ENCODE measurements at places on chromosomes 5 and 9. TPM values are rescaled to one million over a fixed set of nuclear protein-coding genes. Genes with fewer than 3 reads are reported as not detected.

- no peaks in the 10 kb centered on the region for H3K36me3 ChIP-seq
- peak overlapping the region; percentile 52 for H3K27ac ChIP-seq
- no peak overlapping the region for H3K4me3 ChIP-seq
- DNase-seq = no peak
Observed at GRCh38 chr5:65955746-65956145, 29.4 kb downstream of the ERBIN start.

GRCh38 chr5:2038321-2039179, 155.8 kb upstream of the IRX4 start:
- peaks cover 34% of the 10 kb centered on the region for H3K27me3 ChIP-seq
- H3K4me3 ChIP-seq = no peak overlapping the region
- DNase-seq = no peak
- no peaks in the 10 kb centered on the region for H3K36me3 ChIP-seq
- H3K4me1 ChIP-seq = no peaks in the 10 kb centered on the region
- no peak overlapping the region for H3K27ac ChIP-seq

DNA sequence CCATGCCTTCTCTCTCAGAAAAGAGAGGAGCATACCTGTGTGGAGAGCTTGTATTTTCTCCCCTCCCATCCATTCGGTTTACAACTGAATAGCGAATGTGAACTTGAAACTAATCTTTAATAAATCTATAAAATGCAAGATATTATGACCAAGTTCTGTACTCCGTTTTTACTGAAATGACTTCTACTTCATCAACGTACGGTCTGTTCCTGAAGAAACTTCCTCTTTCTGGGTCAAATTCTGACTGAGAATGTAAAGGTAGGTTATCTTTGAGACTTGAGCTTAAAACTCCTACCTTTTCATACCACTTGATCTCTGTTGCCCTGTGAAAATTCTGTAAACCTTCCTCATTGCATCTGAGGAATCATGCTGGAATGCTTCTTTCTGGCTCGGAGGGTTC, 4.2 kb upstream of the CTNNAL1 start:
- peaks cover 9% of the 10 kb centered on the region for H3K4me1 ChIP-seq
- H3K27ac ChIP-seq = no peak overlapping the region
- no peak for DNase-seq
- no peak overlapping the region for H3K4me3 ChIP-seq
- H3K36me3 ChIP-seq = peaks cover 18% of the 10 kb centered on the region
- no peaks in the 10 kb centered on the region for H3K27me3 ChIP-seq

- H3K4me1 ChIP-seq = no peaks in the 10 kb centered on the region
- no peak for DNase-seq
- no peak overlapping the region for H3K27ac ChIP-seq
- no peak overlapping the region for H3K4me3 ChIP-seq
Observed at GRCh38 chr9:134548185-134548584, 93.4 kb upstream of the COL5A1 start.

Gene EPB41L4A
- 27.6 TPM for total RNA-seq

Gene ADAMTS12
- 1.2 TPM for total RNA-seq

Gene DEPDC1B
- 63.1 TPM for total RNA-seq

GRCh38 chr5:51387884-51388275, 4.6 kb downstream of the ISL1 start:
- no peaks in the 10 kb centered on the region for H3K27me3 ChIP-seq
- peaks cover 65% of the 10 kb centered on the region for H3K36me3 ChIP-seq
- peak; percentile 55 for DNase-seq
- peak overlapping the region; percentile 89 for H3K27ac ChIP-seq
- peaks cover 18% of the 10 kb centered on the region for H3K4me1 ChIP-seq

Gene FRRS1L
- total RNA-seq = not detected

Gene SLC34A3
- total RNA-seq = 0.34 TPM

- no peak overlapping the region for H3K4me3 ChIP-seq
- H3K36me3 ChIP-seq = no peaks in the 10 kb centered on the region
- DNase-seq = no peak
- H3K27ac ChIP-seq = no peak overlapping the region
- H3K4me1 ChIP-seq = peaks cover 6% of the 10 kb centered on the region
Observed at GRCh38 chr9:89461265-89461664, 36.6 kb downstream of the SEMA4D start.

DNA sequence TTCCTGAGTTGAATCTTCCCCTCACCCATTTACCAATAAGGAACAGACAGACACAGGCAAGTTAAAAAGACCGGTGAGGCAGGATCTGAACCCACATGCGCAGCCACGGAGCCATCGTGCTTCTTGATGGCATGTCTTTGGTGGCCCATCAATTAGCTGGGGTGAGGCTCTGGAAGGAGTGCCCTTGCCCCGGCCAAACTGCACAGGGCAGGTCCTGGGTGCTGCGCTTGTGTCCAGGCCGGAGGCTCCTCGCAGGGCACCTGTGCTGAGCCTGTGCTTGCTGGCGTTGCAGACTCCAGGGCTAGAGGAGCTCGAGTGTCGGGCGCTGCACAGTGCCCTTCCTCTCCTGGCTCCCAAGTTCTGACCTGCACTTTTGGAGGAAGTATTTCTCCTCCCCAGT, 66.4 kb downstream of the PSMB7 start:
- DNase-seq = no peak
- H3K36me3 ChIP-seq = peaks cover 58% of the 10 kb centered on the region
- no peaks in the 10 kb centered on the region for H3K27me3 ChIP-seq
- no peak overlapping the region for H3K27ac ChIP-seq

DNA sequence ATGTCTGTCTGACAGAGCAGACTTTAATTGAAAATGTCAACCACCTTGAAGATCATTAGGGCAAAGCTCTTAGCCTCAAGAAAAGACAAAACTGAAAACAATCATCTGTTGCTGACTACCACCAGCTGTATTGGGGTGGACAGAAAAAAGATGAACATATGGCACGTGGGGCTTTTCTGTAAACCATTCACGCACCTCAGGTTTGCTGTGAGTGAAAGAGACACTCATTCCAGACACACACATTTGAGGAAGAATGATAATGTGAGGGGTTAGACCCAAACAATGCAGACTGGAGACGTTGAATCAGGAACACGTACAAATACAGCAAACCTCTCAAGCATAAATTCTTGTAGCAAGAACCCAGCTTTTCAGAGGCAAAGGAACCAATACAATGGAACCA, 158.7 kb downstream of the EBF1 start:
- H3K4me3 ChIP-seq = no peak overlapping the region
- peaks cover 63% of the 10 kb centered on the region for H3K27me3 ChIP-seq
- DNase-seq = no peak
- peaks cover 8% of the 10 kb centered on the region for H3K4me1 ChIP-seq
- no peaks in the 10 kb centered on the region for H3K36me3 ChIP-seq
- no peak overlapping the region for H3K27ac ChIP-seq

DNA sequence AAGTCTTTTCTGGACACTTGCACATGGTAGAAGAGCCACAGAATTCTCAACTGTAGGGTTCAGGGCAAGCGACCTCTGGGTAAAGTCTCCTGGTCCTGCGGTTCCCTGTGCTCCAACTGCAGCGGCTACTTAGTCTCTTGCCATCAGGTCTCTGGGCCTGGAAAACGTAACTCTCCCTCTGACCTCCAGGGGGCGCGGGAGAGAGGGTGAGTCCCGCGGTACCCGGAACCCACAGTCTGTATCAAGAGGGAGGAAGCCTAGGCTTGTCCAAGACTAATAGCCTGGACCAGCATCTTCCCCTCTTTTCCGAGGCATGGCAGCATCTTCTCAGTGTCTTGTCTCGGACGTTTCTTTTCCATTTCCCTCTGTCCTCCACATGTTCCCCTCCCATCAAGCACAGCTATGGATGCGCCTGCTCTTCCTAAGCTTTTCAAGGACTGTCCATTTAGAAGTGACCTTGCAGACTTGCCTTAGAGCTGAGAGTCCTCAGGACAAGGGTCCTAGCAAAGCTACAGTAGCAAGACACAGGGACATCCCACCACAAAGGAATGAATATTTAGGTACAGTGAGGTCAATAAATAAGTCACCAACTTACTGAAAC, 59.3 kb downstream of the FSTL4 start:
- no peaks in the 10 kb centered on the region for H3K4me1 ChIP-seq
- DNase-seq = peak; percentile 78
- H3K36me3 ChIP-seq = no peaks in the 10 kb centered on the region

Gene SNCAIP
- not detected for total RNA-seq

DNA sequence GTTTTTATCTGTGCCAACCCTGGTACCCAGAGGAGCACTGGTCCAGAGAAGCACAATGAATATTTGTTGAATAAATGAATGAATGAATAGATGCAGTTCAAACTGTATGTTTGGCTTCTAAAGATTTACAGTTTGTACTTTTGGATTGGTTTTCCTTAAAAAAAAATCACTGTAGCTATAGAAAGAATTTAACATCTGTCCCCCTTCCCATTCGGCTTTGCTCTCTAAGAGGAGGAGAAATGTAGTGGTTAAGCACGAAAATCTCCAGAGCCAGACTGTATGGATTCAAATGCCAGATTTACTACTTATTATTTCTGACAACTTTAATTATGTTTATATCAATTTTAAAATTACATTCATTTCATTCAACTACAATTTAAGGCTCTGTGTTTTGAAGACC, 98.8 kb upstream of the MAMDC2 start:
- H3K4me3 ChIP-seq = no peak overlapping the region
- H3K27ac ChIP-seq = no peak overlapping the region
- peaks cover 4% of the 10 kb centered on the region for H3K36me3 ChIP-seq
- peaks cover 13% of the 10 kb centered on the region for H3K4me1 ChIP-seq

DNA sequence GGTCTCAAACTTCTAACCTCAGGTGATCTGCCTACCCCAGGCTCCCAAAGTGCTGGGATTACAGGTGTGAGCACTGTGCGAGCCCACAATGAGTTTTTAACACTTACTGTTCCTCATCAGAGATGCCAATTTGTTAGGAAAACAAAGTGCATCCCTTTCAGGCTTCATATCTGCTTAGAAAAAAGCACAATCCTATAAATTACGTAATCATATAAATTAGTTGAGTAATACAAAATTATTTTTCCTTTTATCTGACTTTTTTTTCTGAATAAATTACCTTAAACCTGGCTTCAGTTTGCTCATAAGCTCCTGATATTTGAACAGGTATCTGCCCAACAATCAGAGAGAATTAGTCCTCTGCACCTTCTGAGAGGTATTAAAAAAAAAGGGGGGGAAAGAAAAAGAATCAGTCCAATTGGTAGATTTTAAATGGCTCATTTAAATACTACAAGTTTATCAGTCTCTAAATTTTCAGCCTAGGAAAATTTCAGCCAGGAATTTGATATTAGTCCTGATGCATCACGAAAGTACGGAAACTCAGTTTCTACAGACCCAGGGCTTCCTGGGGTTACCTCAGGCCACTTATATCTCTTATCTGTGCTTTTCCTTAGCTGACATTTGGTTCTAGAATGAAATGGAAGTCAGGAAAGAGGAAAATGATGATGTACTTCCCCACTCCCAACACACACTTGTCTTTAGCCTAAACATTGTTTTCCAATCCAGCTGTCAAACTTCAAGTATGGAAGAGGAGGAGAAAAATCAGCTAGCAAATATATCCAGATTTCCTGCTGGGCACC, 26.8 kb downstream of the ITGA1 start:
- H3K27ac ChIP-seq = no peak overlapping the region
- no peaks in the 10 kb centered on the region for H3K27me3 ChIP-seq
- H3K36me3 ChIP-seq = no peaks in the 10 kb centered on the region
- no peak overlapping the region for H3K4me3 ChIP-seq
- peaks cover 21% of the 10 kb centered on the region for H3K4me1 ChIP-seq

- no peak for DNase-seq
- H3K4me3 ChIP-seq = no peak overlapping the region
- no peaks in the 10 kb centered on the region for H3K27me3 ChIP-seq
Observed at GRCh38 chr9:134553061-134553891, 88.3 kb upstream of the COL5A1 start.

GRCh38 chr9:8457055-8457454, 657.5 kb upstream of the DMAC1 start:
- H3K4me1 ChIP-seq = no peaks in the 10 kb centered on the region
- no peak overlapping the region for H3K4me3 ChIP-seq
- H3K27me3 ChIP-seq = no peaks in the 10 kb centered on the region
- H3K36me3 ChIP-seq = no peaks in the 10 kb centered on the region
- DNase-seq = no peak
- H3K27ac ChIP-seq = no peak overlapping the region

Gene CAPSL
- not detected for total RNA-seq

GRCh38 chr5:37918424-37918823, 78.6 kb upstream of the GDNF start:
- peaks cover 74% of the 10 kb centered on the region for H3K27me3 ChIP-seq
- no peak overlapping the region for H3K27ac ChIP-seq
- no peaks in the 10 kb centered on the region for H3K4me1 ChIP-seq
- no peak overlapping the region for H3K4me3 ChIP-seq

- no peak for DNase-seq
- no peak overlapping the region for H3K27ac ChIP-seq
- H3K4me1 ChIP-seq = no peaks in the 10 kb centered on the region
- no peaks in the 10 kb centered on the region for H3K27me3 ChIP-seq
- H3K4me3 ChIP-seq = no peak overlapping the region
Observed at GRCh38 chr5:53969176-53969730, 341.1 kb downstream of the ARL15 start.

DNA sequence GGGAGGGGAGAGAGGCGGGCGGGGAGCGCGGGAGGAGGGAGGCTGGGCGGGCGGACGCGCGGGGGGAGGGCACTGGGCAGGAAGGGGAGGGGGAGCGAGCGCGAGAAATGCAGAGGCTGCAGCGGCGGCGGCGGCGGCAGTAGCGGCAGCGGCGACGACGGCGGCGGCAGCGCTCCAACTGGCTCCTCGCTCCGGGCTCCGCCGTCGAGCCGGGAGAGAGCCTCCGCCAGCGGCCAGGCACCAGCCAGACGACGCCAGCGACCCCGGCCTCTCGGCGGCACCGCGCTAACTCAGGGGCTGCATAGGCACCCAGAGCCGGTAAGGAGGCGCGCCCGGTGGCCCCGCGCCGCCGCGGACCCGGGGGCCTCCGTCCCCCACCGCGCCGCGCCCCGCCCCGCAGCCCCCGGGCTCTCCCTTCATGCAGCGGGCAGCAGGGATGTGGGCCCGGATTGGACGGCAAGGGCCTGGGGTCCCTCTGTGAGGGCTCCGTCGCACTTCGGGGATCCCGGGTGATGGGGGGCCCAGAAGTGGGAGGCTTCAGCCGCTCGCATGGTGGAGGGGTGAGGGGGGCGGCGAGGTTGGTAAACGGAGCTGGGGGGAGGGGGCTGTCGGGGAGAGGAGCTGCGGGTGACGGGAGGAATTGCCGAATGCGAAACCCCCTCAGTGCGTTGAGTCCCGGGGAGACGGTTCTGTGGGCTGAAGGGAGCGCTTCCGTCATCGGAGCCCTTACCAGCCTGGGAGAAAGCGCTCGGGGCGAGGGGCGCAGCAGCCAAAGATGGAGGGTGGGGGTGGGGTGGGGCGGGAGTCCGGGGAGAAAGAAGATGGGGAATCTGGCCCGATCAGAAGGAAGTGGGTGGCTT, at the start of gene BASP1:
BASP1 (plus strand) TSS at position 139 of the 860 bp plus-strand sequence. CDS start 57,586 bp downstream, outside the sequence.
- H3K4me1 ChIP-seq = no peaks in the 10 kb centered on the region
- no peaks in the 10 kb centered on the region for H3K36me3 ChIP-seq
- no peak within 1 kb of the TSS for H3K27ac ChIP-seq
- peaks cover 22% of the 10 kb centered on the region for H3K27me3 ChIP-seq

GRCh38 chr5:113089653-113090335, 113.2 kb downstream of the DCP2 start:
- no peaks in the 10 kb centered on the region for H3K27me3 ChIP-seq
- H3K4me1 ChIP-seq = no peaks in the 10 kb centered on the region
- DNase-seq = no peak
- no peak overlapping the region for H3K27ac ChIP-seq
- no peaks in the 10 kb centered on the region for H3K36me3 ChIP-seq

Gene IFNE
- total RNA-seq = 8.3 TPM

GRCh38 chr5:103849934-103850333, 287.3 kb upstream of the NUDT12 start:
- no peak overlapping the region for H3K4me3 ChIP-seq
- no peak overlapping the region for H3K27ac ChIP-seq
- no peaks in the 10 kb centered on the region for H3K27me3 ChIP-seq
- DNase-seq = peak; percentile 12

Measured in Calu3 (cell line).